ENCODE measurements at places on chromosomes 7 and 10.

- no peak for ATAC-seq
Measured at GRCh38 chr10:103676851-103677417, 178.4 kb downstream of the SH3PXD2A start.

- no peak for ATAC-seq
Measured at GRCh38 chr10:88546497-88546896, 36.6 kb downstream of the RNLS start.

DNA sequence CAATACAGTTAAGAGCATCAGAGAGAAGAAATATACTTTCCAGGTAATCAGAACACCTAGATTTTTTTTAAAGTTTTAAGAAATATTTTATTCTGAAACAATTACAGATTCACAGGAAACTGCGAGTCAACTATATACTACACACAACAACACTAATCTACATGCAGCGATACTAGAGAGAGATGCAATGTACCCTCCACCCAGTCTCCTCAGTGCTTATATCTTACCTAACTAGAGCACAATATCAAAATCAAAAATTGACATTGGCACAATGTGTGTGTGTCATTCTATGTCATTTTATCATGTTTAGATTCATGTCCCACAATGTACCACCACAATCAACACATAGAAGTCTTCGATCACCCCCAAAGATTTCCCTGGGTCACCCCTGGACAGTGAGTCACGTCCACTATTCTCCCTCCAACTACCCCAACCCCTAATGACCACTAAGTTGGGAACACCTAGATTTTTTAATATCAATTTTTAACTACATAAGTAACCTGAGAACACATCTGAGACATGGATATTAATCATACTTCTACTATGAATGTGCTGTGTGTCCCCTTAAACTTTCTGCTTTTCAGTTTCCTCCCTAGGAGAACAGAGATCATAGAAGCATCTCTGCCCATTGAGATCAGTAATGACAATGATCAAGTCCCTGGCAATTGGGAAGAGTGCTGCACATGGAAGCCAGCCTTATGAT, 86.5 kb downstream of the GSAP start:
- ATAC-seq, result no peak

DNA sequence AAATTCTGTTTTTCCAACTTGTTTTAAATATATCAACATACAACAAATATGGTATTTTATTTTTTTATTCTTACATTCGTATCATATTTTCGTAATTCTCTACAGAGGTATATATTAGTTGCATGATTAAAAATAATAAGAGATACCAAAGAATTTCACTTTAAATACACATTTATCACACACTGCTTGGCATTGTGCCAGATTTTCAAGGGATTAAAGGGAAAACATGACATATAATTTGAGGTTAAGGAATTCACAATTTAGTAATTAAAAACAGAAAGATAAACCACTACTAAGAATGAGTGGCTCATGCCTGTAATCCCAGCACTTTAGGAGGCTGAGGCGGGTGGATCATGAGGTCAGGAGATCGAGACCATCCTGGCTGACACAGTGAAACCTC, 484.7 kb upstream of the SORCS1 start:
- ATAC-seq, result no peak

GRCh38 chr10:63125459-63125858, 7.7 kb upstream of the NRBF2 start:
- no peak for ATAC-seq

GRCh38 chr7:142711196-142711595, 38.1 kb upstream of the PRSS1 start:
- no peak for ATAC-seq

DNA sequence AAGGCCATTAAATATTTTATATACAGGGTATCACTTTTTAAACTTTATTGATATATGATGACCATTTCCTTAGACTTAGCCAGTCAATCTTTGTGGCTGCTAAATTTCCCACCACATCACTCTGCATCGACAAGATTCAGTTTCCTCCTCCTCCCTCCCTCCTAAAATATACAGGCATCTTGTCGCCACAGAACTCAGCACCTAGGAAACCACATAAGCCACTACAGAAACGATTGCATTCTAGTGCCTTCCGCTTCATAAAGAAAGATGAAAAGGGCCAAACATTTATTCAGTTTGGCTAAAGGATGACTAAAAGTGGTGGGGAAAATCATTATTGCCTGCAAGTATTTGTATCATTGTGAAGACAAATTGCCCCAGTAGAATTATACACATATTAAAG, 30.7 kb downstream of the ERCC6 start:
- ATAC-seq, result no peak

DNA sequence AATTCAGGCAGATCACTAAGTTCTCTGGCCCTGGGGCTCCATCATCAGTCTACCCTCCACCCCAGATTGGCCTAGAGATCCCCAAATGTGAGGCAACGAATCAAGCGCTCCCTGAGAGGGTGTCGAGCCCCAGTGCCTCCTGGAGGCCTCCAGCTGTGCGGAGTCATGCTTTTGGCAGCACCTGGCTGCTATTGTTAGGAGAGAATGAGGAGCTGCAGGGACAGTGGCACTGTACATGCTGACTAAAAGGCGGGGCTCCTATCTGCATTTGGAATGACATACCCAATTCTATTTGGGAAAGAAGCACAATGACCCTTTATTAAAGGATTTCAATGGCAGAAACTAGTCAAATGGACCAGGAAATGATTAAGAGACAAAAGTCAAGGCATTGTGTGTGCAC, 161.8 kb downstream of the DPY19L1 start:
- ATAC-seq, result no peak

GRCh38 chr7:155850766-155851678, 38.8 kb upstream of the SHH start:
- ATAC-seq, result no peak

- ATAC-seq, result no peak
Measured at GRCh38 chr10:96639899-96640298, 53.1 kb upstream of the TM9SF3 start.

GRCh38 chr10:71383972-71384687, 12.6 kb upstream of the CDH23 start:
- ATAC-seq, result peak; percentile 80

DNA sequence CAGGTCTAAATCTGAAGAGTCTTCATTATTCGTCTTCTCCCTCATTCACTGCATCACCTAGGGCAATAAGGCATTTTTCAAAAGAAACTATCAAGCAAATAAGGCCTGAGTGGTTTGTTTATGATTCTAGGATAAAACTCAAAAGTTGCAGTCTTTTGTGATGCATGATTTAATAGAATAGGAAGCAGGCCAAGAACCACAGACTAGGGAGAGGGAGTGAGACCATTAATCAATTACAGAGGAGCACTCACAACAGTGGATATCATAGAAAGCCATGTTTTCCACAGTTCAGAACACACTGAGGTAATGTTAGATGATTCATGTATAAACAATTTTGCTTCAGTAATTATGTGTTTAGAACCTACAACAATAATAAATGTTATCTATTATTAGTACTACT, 87.8 kb upstream of the LRRTM3 start:
- ATAC-seq, result no peak

GRCh38 chr7:130491841-130492522, at the start of gene MEST:
Gene MEST (plus strand): TSS chr7:130492085. CDS start chr7:130492314, 229 bp downstream.
- peak; percentile 45 for ATAC-seq

DNA sequence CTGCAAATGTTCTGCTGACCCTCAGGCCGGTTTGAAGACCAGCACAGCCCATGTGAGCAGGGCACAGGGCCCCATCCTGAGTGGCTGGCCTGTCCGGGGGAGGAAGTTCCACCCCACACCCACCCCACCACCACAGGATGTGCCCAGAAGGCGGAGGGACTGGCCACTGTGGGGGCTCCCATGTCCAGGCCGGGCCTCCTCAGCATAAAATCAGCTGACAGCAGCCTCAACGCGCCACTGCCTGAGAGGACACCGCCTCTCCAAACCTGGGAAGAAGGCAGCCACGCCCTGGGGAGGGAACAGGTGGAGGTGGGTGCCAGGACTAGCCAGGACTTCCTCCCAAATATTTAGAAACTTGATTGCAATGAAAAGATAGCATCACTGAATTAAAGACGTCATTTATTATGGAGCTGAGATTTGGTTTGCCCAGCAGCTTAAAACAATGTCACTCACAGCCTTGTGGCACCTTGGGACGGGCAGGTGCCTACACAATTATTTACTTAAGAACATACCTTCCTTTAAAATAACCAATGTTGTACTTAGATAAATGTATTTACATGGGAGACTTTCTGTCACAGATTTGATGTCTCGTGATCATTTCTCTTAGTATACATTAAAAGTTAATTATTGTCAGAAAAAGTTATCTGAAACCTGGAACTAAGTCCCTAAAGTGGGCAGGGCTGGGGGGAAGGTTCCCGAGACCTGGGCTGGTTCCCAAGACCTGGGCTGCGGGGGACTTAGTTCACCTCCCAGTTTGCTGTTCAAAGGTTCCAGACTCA, 27.3 kb upstream of the FAM20C start:
- ATAC-seq, result no peak

GRCh38 chr7:105776986-105777910, 99.2 kb downstream of the ATXN7L1 start:
- no peak for ATAC-seq

DNA sequence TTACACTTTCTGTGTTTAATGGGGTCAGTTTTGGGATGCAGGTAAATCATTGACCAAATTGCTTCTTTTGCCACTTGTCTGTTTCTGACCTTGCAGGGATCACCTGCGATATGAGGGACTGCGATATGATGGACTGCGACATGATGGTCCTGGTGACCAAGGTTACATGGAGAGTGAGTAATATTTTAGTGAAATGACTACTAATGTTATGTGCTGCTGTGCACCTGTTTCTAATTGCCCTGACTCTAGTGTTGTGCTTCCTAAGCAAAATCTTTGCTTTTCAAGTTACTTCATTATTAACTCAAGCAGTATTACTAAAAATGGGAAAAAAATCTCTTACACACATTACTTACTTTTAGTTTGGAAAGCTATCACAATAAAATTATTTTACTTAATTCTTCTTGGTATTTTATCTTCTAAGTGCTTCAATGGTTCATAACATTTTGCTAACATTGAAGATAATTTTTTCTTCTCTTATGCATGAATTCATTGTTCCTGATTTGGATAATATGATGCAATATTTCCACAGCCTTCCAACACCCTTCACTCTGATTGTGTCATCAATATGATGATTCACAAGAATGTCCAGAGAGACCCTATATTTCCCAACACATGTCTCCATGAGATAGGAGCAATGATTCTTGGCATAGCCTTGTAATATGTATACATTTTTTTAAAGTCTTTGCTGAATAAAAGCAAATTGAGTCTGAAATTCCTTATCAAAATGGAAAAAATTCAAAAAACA, 306.2 kb upstream of the AKR1E2 start:
- ATAC-seq, result no peak

DNA sequence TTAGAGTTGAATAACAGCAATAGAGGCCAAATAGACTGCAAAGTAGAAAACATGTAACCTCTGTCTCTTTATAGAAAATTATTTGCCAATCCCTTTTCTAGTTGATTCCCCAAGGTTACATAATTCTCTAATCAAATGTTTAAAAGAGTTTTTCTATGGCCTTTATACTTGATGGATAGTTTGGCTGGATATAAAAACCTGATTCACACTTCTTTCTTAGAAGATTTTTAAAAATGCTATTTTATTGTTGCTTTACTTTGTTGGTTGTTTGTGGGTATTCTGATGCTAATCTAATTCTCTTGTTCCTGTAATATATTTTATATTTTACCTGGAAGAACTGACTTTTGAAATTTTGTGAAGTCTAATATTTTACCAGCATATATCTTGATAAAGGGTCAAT, 331.1 kb upstream of the MTPN start:
- ATAC-seq, result no peak

DNA sequence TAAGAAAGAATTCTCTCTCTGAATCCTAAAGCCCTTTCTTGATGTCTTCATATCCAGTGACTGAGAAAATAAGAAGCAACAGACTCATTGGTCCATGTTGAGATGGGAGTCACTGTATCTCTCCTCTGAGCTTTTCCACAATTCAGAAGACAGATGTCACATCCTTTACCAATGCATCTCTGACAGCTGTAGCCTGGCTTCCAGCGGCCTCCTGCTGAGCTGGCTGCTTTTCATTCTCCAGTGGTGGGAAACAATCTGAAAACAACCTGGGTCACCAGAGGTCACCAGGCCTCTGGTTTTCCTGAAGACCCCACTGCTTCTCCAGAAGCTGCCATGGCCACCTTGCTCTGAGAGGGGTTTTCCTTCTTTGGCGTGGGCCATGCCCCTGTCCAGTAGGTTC, 18.3 kb upstream of the RPA3 start:
- ATAC-seq, result no peak

- ATAC-seq, result no peak
Measured at GRCh38 chr10:119209736-119210355, 2.5 kb downstream of the GRK5 start.

- ATAC-seq, result no peak
Measured at GRCh38 chr7:107387573-107388219, 82.2 kb upstream of the GPR22 start.

- ATAC-seq, result peak; percentile 33
Measured at GRCh38 chr10:71748671-71749191, 24.6 kb downstream of the VSIR start.

- ATAC-seq, result no peak
Measured at GRCh38 chr7:18653381-18654155, 158.0 kb downstream of the HDAC9 start.

GRCh38 chr10:73156054-73156453, 11.8 kb downstream of the ECD start:
- no peak for ATAC-seq

- no peak for ATAC-seq
Measured at GRCh38 chr10:97796651-97797050, 24.9 kb upstream of the SFRP5 start.

GRCh38 chr10:106513352-106513771, 651.1 kb downstream of the SORCS1 start:
- ATAC-seq, result no peak

GRCh38 chr7:92880212-92881090, 44.1 kb upstream of the CDK6 start:
- peak; percentile 49 for ATAC-seq

DNA sequence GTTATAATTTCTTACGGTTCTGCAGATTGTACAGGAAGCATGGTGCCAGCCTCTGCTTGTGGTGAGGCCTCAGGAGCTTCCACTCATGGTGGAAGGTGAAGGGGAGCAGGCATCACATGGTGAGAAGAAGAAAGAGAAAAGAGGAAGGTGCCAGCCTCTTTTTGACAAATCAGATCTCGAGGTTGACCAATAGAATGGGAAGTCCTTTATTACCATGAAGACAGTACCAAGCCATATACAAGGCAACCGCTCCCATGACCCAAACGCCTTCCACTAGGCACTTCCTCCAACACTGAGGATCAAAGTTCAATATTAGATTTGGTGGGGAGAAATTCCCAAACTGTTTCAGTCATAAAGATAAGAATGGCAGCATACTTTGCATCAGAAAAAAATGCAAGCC, 502.8 kb downstream of the GLRX3 start:
- no peak for ATAC-seq

DNA sequence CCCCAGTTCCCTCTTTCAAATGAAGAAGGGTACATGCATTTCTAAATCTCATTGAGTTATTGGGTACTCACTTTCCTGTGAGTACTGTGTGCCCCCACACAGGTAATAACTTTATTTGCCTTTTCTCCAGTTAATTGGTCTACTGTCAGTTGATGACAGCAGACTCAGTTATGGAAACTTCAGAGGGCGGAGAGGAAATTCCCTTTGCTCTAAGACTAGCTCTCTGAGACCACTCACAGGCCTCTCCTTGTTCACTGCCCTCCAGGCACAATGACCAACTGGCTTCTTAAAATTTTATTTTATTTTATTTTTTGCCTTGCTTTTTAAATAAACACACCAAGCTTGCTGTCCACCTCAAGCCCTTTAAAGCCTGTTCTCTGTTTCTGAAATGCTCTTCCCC, 235.8 kb upstream of the AOAH start:
- no peak for ATAC-seq

Data from esophagus mucosa (tissue), 1 donor.